ENCODE measurements at places on chromosomes 3 and 15.

GRCh38 chr15:53297828-53298227 is 461.6 kb downstream of the WDR72 start:
- no peak for DNase-seq

DNA sequence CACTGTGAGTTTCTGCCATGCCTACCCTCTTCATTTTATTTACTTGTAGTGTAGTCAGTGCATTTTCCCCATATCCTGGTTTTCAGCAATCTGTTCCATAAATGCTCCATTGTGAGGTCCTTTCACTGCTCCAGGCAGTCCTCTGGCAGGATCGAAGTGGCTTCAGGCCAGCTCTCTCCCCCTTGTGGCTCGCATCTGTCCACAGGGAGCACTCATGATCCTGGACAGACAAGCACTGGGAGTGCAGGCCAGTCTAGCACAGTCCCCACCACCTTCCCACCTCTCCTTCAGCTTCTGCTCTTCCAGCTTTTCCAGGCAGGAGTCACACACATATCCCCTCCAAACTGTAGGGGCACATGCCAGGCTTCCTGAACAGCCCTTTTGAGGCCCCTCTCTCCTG is 173.6 kb downstream of the PPM1L start:
- no peak for DNase-seq

GRCh38 chr3:94887065-94887464 is 824.2 kb downstream of the NSUN3 start:
- no peak for DNase-seq

GRCh38 chr15:78727561-78727960 is 83.7 kb downstream of the ADAMTS7 start:
- DNase-seq = no peak

DNA sequence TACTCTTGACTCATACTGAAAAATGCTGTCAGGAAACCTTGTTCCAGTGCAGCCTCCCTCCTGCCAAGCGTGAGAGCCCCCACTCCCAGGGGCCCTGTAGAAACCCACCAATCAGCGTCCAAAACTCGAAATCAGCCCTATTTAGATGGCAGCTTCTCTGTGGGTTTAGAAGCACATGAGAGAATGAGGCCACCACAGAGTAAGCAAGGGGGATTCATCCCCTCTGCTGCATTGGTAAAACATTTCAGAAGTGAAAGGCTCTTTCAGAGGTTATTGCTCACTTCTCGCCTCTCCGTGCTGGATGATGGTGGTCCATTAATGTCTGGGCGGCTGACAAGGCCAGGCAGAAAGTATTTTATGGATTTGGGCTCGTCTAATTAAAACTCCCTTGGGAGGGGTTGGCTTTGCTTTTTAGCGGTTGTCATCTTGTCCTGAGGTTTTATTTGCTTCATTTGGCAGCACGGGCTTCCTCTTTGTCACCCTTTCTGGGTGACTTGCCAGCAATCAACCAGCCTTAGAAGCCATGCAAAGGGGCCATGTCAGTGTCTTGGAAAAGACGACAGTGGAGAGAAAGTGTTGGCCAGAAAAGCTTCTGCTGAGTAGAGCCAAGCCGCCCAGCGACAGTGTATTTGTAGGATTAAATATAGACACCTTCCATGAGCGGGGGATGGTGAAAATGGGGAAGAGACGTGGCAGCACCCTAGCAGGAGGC is 145.5 kb downstream of the ATP10A start:
- DNase-seq = no peak

- DNase-seq = no peak
These were observed 79.5 kb upstream of the PCSK6 start for GRCh38 chr15:101568821-101569555.

DNA sequence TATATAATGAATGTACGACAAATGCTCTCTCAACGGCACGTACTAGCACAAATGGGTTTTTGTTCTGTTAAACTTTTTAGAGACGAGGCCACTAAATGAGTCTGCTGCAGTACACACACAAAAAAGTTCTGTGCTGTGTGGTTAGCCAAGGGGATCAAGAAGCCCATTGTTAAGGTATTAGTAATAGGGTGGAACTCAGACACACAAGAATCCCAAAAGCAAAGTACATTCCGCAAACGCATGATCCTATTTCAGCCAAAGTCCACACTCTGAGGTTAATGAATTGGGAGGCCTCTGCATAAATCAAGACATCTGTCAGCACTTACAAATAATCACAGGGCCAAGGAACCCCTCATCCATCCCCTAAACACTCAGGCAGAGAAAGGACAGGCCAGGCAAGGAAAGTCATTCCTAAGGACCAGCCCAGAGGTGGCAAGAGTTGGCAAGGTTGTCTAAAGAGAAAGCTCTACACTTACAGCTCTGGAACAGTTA is 12.1 kb downstream of the OSBPL10 start:
- DNase-seq = no peak

- no peak for DNase-seq
These were observed 17.3 kb downstream of the CHST14 start for GRCh38 chr15:40487816-40488682.

- peak; percentile 7 for DNase-seq
These were observed 277.9 kb downstream of the RPLP1 start for GRCh38 chr15:69730281-69731080.

DNA sequence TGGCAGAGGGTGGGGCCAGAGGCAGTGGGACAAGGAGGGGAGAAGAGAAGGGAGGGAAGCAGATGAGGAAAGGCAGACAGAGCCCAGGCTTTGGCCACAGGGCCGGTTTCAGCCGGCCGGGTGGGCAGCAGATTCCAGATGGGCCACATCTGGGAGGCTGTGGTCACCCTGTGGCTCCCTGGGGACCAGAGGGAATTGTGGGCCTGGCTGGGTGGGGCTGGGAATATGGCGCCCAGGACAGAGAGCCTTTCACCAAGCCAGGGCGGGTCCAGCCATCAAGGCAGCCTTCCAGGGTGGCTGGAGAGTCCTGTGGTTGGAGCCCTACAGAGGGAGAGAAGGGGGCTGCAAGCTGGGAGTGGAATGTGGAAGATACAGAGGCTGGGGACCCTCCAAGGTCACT is 18.9 kb downstream of the PTH1R start:
- no peak for DNase-seq

DNA sequence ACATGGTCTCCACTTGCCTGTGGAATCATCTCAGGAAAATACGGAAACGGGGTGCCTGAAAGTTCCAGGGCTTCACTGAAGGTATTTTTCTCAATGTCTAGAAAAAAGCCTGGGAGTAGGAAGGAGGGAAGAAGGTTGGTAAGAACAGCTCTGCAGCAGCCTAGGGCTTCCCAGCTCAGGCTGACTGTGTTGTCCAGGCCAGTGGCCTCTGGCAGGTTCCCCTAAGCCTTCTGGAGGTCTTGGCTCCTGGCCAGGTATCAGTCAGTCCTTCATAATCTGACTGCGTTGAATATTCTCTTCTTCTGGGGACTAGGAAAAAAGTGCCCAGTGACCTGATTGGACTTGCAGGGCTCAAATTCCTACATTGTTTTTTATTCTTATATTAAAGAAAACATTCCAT is 38.6 kb downstream of the SSR3 start:
- DNase-seq = no peak
